ENCODE measurements at places on chromosomes 6 and 20.

DNA sequence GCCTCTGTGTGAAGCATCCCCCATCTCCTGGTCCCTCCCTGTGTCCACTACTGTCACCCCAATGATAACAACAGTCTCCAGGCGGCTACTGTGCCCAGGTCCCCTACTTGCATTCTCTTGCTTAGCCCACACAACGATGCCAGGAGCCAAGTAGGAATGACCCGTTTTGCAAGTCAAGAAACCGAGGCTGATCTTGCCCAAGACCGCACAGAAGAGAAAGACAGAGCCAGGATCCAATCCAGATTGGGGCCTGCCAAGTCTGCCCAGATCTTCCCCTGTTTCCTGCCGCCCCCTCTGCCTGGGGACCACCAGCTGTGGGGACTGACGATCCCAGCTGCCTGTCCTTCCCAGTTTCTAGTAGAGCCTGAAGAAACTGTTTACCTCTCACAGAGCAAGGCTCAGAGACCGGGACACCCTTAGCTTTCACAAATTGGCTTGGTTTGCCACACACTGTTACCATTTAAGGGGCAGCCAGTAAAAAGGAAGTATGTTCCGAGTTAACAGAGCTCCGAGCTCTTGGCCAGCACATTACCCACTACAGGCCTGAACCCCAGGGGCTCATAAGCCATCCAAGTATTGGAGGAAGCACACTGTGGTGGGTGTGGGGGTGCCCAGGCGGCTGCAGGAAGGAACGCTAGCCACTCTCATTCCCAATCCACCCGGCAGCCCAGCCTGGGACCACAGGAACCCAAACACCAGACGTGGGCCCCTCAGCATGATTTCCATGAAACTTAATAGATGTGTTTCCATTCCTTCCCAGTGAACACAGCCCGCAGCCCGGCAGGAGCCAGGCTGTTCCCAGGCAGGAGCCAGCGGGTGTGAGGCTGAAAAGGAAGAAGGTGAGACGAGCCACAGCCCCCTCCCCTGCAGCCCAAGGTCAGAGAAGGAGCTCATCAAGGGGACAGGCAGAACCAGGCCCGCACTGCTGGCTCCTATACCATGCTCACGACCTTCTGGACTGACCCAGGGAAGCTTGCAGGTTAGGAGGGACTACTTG is 7.9 kb downstream of the KIAA1755 start:
- no peak for DNase-seq

DNA sequence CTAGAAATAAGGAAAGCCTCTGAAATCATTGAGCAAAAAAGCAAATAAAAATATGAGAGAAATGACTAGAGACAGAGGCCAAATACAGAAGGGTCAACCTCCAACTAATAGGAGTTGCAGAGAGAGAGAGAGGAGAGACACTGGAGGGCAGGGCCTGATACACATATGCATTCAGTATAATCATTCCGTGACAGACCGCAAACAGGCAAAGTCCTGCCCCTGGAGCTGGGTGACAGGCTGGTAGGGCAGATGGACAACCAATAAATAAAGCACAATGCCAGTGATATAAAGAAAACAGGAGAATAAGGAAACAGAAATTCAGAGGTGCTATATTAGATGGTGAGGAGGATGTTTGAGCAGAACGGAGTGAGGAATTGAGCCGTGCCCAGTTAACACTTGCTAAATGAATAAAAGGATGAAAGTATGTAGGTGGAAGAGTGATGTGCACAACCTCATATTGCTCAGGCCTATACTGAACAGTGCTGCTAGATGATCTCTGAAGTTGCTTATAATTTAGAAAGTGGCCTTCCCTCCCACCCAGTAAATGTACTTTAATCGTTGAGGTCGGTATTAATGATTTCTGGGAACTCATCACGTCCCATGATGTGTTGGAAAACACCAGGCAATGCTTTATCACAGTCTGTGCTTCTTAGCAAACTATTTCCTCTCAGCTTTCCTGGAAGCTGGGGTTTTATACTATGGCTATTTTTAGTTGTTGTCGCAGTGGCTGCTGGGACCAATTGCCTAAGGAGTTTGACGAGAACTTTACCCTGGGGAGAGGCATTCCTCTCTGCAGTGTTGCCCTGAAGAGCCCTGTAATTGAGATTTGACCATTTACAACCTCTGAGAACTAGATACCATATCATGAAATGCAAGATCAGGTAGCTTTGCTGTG is 37.6 kb upstream of the CLIC5 start:
- DNase-seq: no peak

GRCh38 chr20:48653706-48654051 is 174.1 kb downstream of the PREX1 start:
- no peak for DNase-seq

- no peak for DNase-seq
Observed at GRCh38 chr6:10390495-10391298, 24.2 kb downstream of the TFAP2A start.

GRCh38 chr6:166304106-166304505 is 4.1 kb downstream of the PRR18 start:
- no peak for DNase-seq

GRCh38 chr20:23179766-23180403 is 93.8 kb upstream of the CD93 start:
- DNase-seq: no peak

- no peak for DNase-seq
Observed at GRCh38 chr6:133741375-133741861, 147.5 kb upstream of the TCF21 start.

DNA sequence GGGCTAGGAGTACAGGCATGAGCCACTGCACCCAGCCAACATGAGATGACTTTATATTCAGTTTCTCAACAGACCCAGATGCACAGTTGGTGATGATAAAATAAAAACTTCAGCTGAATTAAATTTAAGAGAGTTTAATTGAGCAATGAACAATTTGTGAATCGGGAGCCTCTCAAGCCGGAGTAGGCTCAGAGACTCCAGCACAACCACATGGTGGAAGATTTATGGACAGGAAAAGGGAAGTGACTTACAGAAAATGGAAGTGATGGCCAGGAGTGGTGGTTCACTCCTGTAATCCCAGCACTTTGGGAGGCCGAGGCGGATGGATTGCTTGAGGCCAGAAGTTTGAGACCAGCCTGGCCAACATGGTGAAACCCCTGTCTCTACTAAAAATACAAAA is 10.4 kb upstream of the BCAS4 start:
- no peak for DNase-seq

GRCh38 chr6:40947876-40948526 is 91.0 kb downstream of the UNC5CL start:
- DNase-seq: no peak

DNA sequence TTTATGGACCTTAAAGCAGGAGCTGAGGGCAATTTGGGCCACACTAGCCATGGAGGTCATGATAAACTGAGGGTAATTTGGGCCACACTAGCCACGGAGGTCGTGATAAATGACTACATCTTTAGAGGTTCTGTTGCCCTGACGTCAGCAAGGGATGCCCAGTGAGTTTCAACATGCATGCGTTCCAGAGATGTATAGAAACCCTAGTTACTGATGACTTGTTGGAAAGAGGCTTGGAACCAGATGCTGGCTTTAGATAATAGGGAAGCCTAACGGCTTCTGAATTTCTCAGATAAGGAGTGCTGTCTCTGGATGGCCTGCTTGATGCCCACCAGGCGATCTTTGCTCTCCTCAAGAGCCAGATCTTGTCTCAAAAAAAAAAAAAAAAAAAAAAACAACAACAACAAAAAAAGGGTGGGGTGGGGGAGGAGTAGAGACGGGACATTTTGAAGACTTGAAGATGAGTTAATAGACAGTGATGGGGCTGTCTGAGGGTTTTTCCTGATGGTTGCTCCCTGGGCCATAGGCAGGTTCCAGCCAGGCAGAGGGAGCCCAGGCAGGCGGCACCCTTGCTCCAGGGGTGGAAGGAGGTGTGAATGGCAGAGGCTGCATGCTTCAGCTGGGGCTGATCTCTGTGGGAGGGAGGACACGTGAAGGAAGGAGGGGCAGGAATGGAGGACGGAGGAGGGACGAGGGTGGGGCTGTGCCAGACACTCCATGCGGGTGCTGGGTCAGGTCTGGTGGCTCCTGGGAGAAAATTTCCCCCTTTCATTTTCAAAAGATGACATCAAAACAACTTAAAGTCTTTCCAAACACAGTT is 27.0 kb upstream of the FRMD1 start:
- DNase-seq: no peak

GRCh38 chr20:47708953-47709833 is 76.1 kb downstream of the SULF2 start:
- no peak for DNase-seq

DNA sequence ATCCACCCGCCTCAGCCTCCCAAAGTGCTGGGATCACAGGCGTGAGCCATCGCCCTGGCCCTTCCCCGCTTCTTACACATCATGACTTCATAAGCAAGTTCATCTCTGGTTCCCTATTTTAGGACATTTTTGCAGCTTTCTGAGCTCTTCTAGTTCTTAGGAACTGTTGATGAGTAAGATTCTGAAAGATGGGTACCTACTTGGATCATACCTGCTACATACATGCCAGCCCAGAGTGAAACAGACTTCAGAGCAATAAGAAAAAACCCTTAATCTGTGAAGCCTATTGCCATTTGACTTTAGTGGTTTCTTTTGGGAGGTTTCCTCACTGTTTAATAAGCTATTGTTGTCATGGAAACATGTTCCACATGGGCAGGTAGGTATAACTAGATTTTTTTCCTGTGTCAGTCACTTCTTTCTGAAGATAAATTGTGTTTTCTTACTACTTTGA is 27.9 kb upstream of the TMEM217 start:
- DNase-seq: peak; percentile 3

GRCh38 chr6:136209496-136209895 is 40.6 kb downstream of the MTFR2 start:
- DNase-seq: no peak

DNA sequence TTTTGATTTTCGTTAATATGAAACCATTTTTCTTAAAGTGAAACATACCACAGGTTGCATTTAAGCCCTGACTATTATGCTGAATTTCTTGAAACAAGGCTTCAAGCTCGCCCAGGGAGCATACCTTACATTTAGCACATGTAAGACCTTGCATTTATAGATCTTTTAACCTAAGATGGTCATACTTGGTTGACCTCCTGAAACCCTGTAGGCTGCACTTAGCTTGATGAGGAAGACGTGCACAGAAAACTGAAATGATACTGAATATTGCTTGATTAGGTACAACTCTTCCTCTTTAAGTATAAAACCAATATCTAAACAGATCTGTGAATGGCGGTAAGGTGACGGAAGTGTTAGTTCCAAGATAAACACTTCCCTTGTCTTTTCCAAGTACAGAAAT is 82.2 kb downstream of the CTNNBL1 start:
- DNase-seq: no peak

GRCh38 chr20:11140359-11140758 is 466.6 kb upstream of the JAG1 start:
- no peak for DNase-seq

GRCh38 chr6:70164556-70164955 is 138.3 kb downstream of the COL9A1 start:
- no peak for DNase-seq

DNA sequence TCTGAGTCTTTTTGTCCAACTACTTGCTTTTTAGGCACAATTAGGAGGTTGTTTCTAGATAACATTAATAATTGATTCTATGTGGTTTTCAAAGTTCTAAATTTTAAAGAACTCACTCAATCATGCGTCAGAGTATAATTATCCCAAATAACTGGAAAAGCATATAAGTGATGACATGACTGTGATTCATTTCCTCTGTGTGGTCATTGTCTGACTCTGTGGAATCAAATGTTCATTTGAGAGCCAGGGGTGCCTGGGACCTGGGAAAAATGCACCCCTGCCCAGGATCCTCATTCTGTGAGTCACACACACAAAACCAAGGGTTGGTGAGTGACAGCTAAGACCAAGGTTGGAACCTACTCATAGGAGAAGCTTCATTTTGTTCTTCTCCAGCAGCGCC is 127.1 kb upstream of the MLIP start:
- DNase-seq: no peak

- no peak for DNase-seq
Observed at GRCh38 chr20:7654231-7654630, 286.0 kb downstream of the HAO1 start.

GRCh38 chr6:28606424-28607391 is 81.0 kb downstream of the GPX5 start:
- DNase-seq: peak; percentile 44

DNA sequence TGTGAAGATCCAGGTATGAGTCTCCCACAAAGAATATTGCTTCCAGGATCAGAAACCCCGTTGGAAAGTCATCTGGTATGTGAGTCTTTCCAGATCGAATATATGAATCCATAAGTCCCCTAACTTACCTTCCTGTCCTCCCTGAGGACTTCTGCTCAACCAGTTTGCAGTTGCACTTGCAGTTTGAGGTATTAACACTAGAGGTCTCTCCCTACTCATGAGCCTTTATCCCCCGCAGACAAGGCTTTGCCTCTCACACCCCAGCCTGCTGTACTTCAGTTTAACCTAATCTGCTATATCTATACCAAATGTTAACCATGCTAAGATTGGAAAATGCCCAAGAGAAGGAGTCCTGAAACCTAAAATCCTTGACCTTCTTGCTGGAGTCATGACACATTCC is 135.3 kb upstream of the DEFB112 start:
- no peak for DNase-seq

DNA sequence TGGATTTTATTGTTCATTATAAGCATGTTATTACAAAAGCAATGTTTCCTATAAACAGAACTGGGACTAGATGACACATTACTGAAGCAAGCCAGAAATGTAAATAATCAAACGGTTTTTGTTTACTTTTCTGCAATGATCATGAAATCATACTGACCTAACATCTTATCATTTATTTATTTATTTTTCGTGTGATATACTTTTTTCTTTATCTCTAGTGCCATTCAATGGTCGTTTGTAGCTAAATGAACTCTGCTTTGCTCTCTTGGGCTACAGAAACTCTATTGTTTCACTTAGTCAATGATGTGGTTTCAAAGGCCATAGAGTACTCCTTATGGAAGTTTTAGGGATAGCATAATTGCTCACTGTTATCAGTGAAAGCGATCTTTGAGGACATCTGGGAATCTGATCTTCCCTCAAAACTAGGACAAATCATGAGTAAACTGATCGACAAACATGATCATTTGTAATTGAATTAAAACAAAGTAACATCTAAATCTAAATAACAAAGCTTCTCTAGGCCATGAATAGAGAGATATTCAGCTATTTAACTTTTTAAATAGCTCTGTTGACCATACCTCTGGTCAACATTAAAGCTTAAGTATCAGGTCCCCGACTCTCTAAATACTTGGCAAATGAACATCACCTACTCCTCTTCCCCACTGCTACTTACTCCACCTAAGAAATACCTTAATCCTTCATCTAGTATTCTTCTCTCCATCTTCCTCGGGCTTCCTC is 933.4 kb downstream of the TFAP2A start:
- DNase-seq: no peak

- DNase-seq: peak; percentile 95
Observed at GRCh38 chr6:83065511-83066192, at the start of gene UBE3D. TSS of gene UBE3D (minus strand) at chr6:83065841. CDS start at chr6:83065718, 123 bp downstream.

GRCh38 chr20:63957004-63957689 is 931 bp upstream of the UCKL1 start:
- DNase-seq: peak; percentile 79

DNA sequence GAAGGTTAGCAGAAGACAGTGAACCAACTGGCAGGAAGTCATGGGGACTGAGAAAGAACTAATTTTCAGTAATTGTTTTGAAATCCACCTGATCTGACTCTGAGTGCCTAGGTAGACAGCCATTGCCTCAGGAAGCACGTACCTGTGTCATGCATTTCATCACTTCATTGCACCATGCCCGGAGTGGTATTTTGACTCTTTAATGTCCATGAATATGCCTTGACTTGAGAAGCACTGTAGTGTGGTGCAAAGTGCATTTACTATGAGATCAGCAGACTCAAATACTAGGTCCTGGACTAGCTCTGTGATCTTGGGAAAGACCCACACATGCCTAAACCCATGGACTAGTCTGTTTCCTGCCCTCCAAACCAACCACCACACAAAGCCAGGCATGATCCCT is 370.9 kb upstream of the MARCKS start:
- no peak for DNase-seq
